ENCODE measurements at places on chromosomes 1 and 21.

- no peak for DNase-seq
Observed at GRCh38 chr21:31397939-31398338, 53.9 kb upstream of the TIAM1 start.

DNA sequence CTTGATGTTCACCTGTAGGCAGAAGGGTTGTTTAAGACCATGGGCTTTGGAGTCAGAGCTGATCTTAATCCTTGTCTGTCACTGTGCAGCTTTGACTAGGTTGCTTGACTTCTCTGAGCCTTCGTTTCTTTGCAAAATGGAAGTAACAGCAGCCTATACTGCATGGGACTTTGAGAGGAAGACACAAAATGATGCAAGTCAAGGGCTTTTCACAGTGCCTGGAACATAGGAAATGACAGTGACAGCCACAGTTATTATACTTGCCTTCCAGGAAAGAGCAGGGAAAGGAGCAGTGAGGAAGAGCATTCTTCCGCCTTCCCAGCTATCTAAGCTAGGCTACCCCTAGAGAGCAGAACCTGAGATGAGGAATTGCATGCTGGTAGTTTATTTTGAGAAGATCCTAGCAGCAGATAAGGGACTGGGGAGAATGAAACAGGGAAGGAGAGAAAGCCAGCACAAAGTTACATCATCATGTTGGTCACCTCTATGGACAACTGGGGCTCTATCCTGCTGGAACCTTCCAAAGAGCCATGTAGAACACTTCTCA lies 3.1 kb downstream of the CSF3R start:
- no peak for DNase-seq

DNA sequence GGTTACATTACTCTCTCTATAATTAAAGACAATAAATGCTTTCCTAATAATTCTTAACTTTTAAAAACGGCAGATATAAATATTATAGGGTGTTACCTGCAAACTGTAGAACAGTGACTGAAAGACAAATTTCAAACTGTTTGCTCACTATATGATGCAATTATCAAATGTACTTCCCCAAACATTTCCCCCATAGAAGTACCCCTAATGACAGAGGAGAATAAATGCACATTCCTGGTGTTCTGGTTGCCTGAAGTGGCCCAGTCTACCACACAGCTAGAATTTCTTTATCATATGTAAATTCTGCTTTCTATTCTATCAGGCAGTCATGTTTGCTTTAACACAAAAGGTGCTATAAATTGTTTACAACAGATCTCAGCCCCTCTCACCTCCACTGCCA lies 70.4 kb downstream of the VAV3 start:
- DNase-seq = no peak

GRCh38 chr1:239164451-239165180 lies 221.8 kb upstream of the CHRM3 start:
- DNase-seq = no peak

DNA sequence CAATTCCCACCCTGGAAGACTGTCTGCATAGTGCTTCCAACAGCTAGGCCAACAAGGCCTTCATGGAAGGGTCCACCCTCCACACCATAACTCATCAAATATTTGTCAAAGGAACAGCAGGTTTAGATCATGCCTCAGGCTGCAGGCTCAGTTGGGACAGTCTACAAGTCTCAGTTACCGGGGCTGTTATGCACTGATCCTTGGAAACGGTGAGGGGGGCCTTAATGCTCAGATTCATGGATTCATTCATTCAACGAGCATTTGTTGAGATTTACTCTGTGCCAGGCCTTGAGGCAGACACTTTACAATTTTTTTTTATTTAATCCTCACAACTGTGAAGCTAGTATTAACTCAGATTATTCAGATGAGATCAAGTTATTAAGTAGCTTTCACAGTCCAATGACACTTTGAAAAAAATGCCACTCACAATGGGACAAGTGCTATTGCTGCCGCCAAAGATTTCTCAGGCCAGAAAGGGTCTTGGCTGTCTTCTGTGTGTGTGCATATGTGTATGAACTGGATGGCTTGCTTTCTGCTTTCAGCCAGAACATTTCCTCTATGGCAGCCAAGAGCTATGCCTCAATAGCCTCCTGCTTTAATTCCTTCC lies 8.9 kb upstream of the C1orf216 start:
- no peak for DNase-seq

DNA sequence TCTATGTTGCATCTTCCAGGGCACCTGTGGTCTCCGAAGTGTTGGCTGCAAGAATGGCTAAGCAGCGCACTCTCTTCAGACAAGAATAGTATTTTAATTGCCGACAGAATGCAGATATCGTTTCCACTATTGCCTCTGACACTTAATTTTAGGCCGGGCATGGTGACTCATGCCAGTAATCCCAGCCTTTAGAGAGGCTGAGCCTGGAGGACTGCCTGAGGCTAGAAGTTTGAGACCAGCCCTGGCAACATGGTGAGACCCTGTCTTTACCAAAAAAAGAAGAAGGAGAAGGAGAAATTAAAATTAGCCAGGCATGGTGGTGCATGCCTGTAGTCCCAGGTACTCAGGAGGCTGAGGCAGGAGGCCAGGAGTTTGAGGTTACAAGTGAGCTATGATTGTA lies 306.9 kb downstream of the KIF26B start:
- no peak for DNase-seq

DNA sequence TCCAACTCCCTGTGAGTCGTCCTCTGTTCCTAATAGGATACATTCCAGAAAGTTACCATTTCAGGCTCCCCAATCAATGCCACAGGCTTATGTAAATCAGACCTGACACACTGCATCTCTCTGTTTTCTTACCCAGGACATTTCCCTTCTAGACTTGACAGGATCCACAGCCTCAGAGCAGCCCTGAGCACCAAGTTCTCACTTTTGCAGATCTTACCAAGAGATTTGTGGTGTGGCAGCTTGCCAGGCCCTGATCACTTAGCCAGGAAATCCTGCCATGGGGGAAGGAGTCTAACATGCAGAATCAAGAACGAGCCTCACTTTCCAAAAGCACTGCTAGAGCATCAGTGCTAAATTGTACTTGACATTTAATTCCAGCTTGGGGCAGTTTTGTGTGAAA lies 202.9 kb downstream of the TBX15 start:
- no peak for DNase-seq

DNA sequence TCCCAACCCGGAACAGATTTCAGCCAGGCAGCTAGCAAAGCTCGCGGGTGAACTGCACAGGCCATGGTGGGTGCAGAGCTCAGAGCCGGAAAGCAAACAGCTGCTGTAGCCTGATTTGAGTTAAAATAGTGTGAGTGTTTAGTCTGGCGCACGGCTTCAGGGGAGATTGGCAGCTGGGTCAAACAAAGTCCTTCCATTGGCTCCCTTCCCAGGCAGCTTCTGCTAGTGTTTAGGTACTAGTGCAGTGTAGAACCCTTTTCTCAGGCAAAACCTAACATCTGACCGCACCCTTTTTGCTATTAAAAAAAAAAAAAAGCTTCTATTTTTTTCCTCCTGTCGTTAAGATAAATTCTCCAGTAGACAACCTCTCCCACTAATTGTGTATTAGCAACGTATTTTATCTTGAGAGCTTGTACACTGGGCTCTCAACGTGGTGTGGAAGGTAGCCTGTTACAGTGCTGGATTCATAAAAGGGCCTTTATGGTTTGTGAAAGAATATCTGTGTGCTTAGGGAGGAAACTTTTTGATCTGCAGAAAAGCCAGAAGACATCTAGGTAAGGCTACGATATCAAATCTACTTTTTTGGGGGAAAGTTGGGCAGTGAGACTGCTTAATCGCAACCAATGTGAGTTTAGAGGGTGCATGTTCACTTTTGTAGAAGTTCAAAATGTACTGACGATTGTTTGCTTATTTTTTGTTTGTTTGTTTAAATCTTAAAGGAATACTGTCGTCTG lies 689.6 kb downstream of the USP25 start:
- DNase-seq = peak; percentile 92

Data from esophagus muscularis mucosa (tissue), 4 donors.